Stimulated activated CD8-positive, alpha-beta memory T cell treated with anti-CD3 and anti-CD28 coated beads, Interleukin-4, amount 100 ng/mL, for 4 hours (primary cell): ENCODE measurements at places on chromosomes 4 and X.

GRCh38 chrX:120604361-120604782, 471 bp downstream of the MCTS1 start:
- DNase-seq, result no peak

- no peak for DNase-seq
Measured at GRCh38 chrX:47283015-47283771, 50.4 kb downstream of the USP11 start.

DNA sequence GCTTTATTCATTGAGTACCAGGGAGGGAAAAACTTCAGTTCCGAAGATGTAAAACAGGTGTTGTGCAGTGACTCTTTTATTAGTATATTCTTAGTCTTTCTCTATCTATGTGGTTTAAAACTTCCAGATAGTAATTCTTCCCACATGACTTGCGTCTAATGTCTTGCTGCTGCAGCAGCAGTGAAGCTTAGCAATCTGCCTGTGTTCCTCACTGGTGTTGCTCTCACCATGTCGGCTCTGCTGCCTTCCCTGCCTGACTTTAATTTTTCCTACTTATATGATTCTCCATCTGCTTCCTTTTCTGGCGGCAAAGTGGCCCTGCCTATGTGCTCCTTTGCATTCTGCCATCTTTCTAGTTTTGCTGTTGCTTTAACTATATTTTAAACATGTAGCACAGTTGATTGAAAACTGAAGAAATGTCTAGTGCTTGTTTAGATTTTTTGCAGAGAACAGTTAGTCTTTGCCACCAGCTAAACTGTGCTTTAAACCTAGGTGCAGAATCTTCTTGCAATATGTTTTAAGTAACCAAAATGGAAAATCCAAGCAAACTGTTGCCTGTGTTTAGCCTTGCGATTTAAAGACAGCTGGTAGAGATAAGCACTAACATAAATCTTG, 1934.2 kb upstream of the IGFBP7 start:
- no peak for DNase-seq

- no peak for DNase-seq
Measured at GRCh38 chr4:140363558-140363957, 9.9 kb upstream of the SCOC start.

- DNase-seq, result no peak
Measured at GRCh38 chrX:42189576-42189975, 266.2 kb upstream of the CASK start.

GRCh38 chr4:110629214-110629754, 6.4 kb upstream of the PITX2 start:
- DNase-seq, result no peak

DNA sequence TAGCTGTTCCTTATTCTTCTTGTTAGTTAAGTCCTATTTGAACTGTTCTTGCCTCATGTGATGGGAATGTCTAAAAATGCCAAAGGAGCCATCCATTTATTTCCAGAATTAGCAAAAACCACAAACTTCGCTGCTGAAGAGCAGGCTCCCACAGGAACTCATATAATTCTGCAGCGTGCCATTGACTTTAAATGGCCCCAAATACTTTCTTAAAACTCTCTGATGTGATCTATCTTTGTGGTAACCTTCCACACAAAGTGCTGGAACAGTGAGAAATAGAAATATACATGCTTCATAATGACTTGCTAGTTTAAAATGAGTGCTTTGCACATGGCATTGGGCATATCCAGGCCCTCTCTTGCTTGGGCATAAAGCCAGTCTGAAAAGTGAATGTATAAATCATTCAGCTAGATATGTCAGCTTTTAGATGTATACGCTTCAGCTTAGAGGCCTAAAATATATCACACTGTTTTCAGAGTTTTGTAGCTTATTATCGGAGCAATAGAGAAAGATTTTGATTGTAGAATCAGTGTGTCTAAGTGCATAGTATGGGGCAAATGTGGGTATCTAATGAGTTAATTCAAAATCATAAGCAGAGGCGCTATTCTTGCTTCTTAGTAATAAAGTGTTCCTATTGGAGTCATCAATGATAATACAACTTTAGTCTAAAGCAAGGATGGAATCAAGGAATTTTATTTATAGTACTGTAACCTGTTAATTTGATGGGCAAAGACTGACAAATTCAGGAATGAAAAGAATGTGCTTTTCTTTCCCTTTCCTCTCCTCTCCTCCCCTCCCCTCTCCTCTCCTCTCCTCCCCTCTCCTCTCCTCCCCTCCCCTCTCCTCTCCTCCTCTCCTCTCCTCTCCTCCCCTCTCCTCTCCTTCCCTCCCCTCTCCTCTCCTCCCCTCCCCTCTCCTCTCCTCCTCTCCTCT, 392.2 kb upstream of the ZFP42 start:
- DNase-seq, result no peak

- DNase-seq, result no peak
Measured at GRCh38 chr4:99852199-99852749, 35.6 kb downstream of the DAPP1 start.

DNA sequence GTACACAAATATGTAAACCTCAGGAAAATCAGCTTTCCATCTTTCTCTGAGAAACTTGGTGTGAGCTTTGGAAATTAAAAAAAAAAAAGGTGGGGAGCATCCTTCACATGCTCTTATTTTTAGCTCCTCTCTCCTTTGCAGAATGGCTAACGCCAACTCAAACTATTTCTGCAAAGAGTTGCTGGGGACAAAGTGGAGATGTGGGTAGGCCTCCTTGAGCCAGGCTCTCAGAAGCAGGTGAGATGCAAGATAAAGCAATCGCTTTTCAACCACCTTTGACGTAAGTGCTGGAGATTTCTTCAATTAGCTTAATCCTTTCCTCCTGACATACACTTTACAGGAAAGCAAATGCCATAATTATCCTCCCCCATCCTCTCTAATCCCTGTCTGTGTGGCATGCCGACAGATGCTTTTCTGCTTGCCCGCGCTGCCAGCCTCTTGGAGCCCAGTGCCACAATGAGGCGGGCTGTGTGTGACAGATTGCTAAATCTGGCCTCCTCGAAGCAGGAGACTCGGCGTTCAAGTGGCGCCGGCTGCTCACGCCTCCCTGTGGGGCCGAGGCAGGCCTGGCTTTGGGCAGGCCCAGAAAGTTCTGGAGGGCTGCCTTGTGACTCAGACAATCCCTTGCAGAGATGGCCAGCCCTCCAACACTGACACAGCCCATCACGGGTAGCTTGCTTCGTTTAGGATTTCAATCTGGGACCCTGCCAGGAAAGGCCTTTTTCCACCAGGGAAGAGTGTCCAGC, 64.9 kb upstream of the SOD3 start:
- DNase-seq, result no peak

DNA sequence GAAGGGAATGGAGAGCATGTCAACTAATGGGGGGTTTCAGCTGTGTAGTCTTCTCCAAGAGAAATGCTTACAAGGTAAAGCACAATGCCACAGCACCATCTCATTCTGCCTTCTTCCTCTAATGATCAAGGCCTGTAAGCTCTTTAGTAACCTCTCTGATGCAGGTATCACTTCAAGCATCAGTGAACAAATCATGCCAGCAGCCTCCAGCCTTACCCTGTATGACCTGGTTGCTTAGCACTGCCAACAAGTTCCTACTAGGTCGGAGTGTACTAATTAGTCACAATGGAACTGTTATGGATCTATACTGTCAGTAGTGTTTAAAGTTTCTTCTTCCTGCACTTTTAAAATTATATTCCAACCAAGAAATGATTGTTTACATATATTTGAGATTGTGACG, 197.7 kb downstream of the GRID2 start:
- no peak for DNase-seq

DNA sequence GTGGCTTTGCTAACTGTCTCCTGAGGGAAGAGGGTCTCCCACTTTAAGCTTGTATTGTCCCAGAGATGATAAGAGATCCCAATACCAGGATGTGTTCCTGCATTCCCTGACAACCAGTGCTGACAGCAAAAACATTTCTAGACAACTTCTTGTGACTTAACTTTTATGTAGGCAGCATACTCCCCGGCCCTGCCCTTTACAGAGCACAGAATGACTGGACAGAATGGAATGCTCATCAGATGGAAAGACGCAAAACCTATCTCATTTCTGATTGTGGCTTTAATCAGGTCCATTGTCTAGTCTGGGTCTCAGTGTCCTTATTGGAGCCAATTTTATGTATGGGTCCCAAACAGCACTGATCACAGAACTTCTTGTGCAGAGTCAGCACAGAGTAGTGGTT, 18.2 kb upstream of the PLAC1 start:
- DNase-seq, result no peak

GRCh38 chr4:22803512-22803911, 110.8 kb downstream of the GBA3 start:
- no peak for DNase-seq

DNA sequence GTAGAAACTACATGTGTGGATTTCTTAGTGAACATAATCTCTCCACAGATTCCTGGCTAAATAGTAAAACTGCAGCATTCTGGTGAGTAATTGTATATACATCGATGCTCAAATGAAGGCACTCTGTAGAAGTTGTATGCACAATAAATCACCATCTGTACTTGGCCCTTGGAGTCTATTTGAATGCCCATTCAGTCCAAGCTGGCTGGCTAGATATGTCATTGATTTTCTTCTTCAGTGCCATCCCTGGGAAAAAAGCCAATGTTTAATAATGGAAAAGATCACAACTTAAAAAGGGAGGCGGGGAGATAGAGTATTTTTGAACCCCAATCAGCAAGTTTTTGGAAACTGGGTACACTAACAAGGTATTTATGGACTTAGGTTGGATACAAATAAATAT, 381.0 kb upstream of the TEX13C start:
- no peak for DNase-seq

DNA sequence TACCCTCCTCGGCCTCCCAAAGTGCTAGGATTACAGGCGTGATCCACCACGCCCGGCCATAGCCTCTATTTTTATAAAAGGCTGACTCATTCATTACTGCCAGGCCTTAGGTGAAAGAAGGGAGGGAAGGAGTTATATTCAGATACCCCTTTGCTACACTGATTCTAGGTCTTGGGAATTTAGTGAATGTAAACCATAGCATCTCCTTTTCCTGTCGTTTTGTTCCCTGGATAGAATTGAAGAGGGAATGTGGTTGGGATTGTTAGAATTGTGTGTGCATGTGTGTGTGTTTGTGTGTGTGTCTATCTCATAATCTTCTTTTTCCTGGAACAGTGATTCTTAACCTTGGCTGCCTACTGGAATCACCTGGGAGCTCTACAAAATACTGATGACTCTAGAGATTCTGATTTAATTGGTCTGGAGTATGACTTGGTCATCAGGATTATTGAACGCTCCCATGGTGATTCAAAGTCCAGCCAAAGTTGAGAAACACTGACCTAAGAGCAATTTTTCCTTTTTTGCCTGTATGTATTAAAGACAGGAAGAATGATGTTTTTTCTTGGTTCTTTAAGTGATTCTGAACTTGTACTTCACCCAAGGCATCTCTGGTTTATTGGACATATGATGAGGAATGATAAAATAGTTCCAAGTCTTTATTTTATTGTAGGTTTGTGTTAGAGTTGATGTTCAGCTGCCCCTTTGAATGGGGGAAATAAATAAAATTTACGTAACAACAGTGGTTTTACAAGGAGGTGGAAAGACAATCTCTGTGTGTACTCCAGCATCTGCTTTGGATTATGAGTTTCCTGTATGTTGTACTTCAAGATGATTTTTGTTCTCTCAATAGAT, 37.0 kb downstream of the NAP1L5 start:
- DNase-seq, result no peak

- DNase-seq, result no peak
Measured at GRCh38 chr4:153782581-153782980, 6.3 kb downstream of the SFRP2 start.

- DNase-seq, result no peak
Measured at GRCh38 chr4:48329976-48330375, 11.4 kb upstream of the SLAIN2 start.

DNA sequence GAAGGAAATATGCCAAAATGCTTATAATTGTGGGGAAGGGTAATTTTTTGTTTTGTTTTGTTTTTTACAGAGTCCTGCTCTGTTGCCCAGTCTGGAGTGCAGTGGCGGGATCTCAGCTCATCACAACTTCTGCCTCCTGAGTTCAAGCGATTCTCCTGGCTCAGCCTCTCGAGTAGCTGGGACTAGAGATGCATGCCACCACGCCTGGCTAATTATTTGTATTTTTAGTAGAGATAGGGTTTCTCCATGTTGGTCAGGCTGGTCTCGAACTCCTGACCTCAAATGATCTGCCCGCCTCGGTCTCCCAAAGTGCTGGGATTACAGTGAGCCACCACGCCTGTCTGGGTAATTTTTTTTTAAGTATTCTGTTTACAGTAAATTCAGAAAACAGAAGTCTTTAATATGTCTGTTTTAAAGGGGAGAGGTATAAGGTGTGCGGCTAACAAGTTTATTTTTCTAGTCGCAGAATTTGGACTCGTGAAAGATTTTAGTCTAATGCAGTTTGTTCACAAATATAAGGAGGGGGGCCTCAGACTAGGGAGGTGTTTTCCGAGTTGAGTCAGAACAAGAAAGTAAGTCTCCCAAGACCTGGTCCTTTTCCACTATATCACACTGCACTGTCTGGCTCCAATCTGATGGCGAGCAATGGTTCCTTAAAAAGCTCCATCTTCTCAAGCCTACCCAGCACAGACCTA, 1.5 kb downstream of the ACSL1 start:
- DNase-seq, result no peak

- DNase-seq, result no peak
Measured at GRCh38 chr4:1237981-1238675, 10.8 kb downstream of the CTBP1 start.

DNA sequence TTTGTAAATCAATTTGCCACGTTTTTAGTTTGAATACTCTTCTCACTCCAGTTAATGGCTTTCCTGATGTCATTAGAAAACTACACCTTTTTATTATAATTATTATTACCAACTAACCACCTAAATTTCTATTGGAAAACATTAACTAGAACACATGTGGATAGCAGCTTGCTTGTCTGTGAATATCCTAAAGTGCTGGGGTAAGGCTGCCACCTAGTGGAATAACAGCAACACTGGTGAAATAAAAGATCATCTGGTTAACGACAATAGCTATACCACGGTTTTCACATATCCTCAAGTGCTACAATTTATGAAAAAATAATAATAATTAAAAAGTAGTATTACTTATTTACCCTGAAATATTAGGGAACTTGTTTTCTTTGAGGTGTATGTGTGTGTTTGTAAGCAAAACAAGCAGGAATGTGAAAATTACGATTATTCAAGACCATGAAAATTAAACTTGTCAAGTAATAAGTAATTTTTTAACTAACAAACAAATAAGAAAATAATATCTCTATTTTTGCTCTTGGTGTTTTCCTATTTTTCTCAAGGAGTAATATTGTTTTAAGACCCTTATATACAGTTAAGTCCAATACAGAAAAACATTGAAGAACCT, 130.1 kb upstream of the TECRL start:
- DNase-seq, result no peak

- no peak for DNase-seq
Measured at GRCh38 chr4:106454581-106454980, 86.0 kb upstream of the GIMD1 start.

- DNase-seq, result no peak
Measured at GRCh38 chr4:21205821-21206531, 505.7 kb downstream of the PACRGL start.

GRCh38 chrX:9832811-9833210, 46.6 kb downstream of the SHROOM2 start:
- no peak for DNase-seq
